ENCODE measurements at places on chromosomes 4 and X. TPM values are rescaled to one million over a fixed set of nuclear protein-coding genes. Genes with fewer than 3 reads are reported as not detected.

- DNase-seq: peak; percentile 2
Measured at GRCh38 chrX:15546745-15547144, 46.1 kb downstream of the BMX start.

- DNase-seq: no peak
Measured at GRCh38 chr4:186740822-186741221, 17.2 kb upstream of the FAT1 start.

DNA sequence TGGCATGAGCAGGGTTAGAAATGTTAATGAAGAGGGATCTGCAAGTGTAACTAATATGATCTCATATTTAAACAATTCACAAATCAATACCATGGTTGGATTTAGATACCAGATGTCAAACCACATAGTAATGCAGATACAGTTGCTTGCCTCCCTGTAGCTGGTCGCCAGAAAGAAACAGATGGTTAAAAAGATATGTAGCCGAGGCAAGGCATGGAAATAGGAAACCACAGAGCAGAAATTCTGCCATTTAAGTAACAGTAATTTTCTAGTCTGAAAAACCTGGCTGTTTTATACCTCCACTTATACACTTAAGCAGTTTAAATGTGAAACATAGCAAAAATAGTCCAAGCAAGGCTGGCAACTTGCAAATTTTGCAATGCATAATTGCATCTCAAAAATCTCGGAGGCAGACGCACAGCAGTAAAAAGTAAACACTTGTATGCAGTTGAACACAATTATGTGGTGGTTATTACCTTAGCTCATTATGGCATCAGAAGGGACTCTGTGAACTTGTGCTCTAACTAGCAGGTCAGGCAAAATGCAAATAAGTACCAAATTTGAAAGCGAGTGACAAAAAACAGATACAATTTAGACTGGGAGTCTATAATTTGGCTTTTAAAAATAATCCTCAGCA, 126.8 kb downstream of the NAA11 start:
- no peak for DNase-seq

- DNase-seq: no peak
Measured at GRCh38 chr4:1210971-1211370, 38.0 kb downstream of the CTBP1 start.

DNA sequence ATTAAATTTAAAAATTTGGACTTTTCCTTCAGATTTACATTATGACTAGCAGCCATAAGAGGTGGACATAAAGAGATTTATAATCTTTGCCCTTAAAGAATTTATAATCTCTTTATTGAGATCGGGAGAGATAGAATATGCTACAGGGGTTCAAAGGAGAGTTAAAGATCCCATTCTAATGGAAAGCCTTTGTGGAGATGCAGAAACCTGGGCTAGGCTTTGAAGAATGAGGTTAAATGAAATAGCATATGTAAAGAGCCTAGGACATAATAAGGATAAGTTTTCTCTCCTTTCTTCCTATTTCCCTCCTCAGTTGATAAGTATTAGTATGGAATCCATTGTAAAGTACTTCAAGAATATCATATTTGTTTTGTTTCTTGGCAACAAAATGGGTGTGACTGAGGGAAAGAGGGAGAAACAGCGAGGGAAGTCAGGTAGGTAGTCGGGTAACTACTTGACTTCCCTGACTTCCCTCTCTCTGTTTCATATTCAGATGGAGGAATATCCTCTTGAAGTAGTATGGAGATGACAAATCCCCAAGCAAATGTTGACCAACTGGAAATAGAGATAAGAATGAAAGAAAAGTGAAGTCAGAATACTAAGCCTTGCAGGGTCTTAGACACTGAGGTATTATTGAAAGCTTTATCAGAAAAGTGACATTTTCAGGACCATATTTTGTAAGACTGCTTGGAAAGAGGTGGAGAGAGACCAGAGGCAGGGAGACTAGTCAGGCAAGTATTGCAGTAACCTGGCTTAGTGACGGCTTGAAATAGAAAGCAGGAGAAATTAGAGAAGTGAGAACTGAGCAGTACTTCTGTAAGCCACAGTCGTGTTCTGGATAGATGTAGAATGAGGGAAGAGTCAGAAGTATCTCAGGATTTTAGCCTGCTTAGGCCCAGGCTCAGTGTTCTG, 82.9 kb downstream of the PDLIM5 start:
- DNase-seq: no peak

Gene FSTL5
- total RNA-seq: 0.02 TPM

Gene DAPP1
- 0.20 TPM for total RNA-seq

Gene SPANXN3
- 2.4 TPM for total RNA-seq
